ENCODE measurements at places on chromosomes 1 and 21.

DNA sequence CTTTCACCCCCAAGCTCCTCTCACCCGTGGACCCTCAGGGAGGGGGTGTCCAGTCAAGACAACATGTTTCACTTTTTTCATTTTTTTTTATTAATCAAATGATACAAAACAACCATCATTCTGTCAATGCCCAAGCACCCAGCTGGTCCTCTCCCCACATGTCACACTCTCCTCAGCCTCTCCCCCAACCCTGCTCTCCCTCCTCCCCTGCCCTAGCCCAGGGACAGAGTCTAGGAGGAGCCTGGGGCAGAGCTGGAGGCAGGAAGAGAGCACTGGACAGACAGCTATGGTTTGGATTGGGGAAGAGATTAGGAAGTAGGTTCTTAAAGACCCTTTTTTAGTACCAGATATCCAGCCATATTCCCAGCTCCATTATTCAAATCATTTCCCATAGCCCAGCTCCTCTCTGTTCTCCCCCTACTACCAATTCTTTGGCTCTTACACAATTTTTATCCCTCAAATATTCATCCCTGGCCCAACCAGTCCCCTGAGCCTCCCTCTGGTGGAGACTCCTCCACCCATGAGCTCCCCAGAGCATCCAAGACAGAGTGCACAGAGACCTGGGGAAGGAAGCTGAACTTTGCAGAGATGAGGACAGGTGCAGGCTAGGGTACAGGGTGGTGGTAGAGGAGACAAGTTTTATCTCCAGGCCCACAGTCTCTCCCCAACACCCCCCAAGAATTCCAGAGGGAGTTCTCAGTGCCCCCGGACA, 1.4 kb upstream of the S100A16 start:
- DNase-seq, result no peak

GRCh38 chr1:61404597-61405376, 320.2 kb downstream of the TM2D1 start:
- DNase-seq, result no peak

DNA sequence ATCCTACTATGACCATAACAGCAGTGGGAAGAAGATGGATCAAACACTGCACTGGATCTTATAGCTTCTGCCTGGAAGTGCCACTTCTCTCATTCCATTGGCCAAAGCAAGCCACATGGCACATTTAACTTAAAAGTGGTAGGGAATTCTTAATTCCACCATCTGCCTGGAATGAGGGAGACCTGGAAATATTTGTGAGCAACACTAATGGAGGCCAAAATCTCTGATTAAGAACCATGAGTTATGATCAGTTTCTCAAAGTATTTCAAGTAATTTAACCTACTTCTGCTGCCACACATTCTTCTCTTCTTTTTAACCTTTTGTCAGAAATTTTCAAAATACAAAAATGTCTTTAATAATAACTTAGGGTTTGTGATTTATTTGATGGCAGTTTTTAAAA, 154.0 kb upstream of the C1orf87 start:
- no peak for DNase-seq

DNA sequence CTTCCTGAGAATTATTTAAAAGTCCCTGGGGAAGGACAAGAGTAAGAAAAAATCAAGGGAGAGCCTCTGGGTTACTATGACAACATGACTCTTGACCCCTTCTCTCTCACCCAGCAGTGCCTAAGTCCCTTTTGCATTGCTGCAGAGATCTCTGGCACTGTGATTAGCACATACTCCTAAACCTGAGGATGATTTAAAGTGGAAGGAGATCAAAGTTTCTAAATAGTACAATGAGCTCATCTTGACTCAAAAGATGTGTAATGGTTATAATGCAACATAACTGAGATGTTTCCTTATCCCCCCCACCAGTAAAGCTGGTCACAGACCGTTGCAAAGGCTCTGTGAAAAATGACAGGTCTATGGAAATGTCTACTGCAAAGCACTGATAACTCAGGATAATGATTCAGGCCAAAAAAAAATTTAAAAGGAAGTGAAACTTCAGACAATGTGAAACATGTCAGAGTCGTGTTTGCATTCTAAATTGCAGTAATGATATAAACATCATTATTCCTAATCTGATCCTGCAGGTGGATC, 519.2 kb downstream of the KIF26B start:
- DNase-seq, result no peak

GRCh38 chr1:166190400-166190799, 23.6 kb upstream of the FAM78B start:
- no peak for DNase-seq

- DNase-seq, result no peak
Observed at GRCh38 chr1:55280731-55281130, 65.6 kb upstream of the USP24 start.

GRCh38 chr1:221706191-221706590, 35.7 kb downstream of the DUSP10 start:
- no peak for DNase-seq

- no peak for DNase-seq
Observed at GRCh38 chr1:12296623-12297022, 66.8 kb downstream of the VPS13D start.

DNA sequence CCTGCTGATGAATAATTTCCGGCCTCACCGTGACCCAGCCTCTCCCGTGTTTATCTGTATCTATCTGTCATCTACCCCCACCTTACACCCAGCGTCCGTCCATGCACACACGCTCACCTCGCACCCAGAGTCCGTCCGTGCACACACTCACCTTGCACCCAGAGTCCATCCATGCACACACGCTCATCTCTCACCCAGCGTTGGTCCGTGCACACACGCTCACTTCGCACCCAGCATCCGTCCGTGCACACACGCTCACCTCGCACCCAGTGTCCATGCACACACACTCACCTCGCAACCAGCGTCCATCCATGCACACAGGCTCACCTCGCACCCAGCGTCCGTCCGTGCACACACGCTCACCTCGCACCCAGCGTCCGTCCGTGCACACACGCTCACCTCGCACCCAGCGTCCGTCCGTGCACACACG, 25.0 kb upstream of the COL18A1 start:
- peak; percentile 33 for DNase-seq

GRCh38 chr1:151816548-151817352, 11.5 kb upstream of the LINGO4 start:
- DNase-seq, result no peak

DNA sequence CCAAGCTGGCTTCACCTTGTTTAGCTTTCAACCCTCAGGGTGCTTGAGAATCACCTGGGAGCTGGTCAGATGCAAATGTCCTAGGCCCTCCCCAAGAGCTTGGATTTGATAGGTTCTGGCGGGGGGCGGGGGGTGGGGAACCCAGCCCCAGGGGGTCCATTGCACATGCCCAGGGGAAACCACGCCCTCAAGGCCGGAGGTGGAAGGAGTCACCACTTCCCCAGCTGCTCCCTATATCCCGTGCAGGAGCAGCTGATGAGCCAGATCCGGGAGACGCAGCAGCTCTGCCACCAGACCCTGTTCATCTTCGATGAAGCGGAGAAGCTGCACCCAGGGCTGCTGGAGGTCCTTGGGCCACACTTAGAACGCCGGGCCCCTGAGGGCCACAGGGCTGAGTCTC, 5.8 kb downstream of the TOR3A start:
- no peak for DNase-seq

DNA sequence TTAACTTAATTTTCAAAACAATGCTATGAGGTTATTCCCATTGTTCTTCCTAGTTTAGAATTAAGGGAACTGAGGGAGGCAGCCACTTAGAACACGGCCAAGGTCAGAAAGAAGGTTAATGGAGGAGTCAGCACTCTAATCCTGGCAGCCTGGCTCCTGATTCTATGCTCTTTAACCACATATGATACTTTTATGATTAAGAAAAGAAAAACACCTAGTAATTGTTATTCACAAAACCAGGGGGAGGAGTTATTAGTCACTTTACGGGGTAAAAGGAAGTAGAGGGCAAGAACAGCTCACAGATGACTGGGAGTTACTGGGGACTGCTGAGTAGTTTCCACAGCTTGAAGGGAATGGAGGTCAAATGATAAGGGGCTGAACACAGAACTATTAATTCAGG, 38.6 kb downstream of the GADD45A start:
- DNase-seq, result no peak

DNA sequence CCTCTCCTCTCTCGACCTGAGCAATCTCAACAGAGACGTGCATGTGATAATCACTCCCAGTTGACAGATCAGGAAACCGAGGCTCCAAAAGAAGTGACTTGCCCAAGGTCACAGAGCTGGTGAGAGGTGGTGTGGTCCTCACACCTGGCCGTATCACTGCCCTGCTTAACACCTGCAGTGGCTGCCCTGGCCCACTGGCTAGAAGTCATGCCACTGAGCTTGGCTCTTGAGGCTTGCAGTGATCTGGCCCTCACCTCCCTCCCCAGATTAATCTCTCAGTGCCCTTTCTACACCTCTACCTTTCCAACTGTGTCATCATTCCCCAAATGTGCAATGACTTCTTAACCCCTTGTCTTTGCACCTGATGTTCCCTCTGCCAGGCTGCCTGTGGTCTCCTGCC, 38.8 kb downstream of the CDCP2 start:
- peak; percentile 30 for DNase-seq

- no peak for DNase-seq
Observed at GRCh38 chr1:82785268-82785790, 984.6 kb downstream of the ADGRL2 start.

GRCh38 chr1:22104094-22104493, 38.8 kb downstream of the WNT4 start:
- no peak for DNase-seq

DNA sequence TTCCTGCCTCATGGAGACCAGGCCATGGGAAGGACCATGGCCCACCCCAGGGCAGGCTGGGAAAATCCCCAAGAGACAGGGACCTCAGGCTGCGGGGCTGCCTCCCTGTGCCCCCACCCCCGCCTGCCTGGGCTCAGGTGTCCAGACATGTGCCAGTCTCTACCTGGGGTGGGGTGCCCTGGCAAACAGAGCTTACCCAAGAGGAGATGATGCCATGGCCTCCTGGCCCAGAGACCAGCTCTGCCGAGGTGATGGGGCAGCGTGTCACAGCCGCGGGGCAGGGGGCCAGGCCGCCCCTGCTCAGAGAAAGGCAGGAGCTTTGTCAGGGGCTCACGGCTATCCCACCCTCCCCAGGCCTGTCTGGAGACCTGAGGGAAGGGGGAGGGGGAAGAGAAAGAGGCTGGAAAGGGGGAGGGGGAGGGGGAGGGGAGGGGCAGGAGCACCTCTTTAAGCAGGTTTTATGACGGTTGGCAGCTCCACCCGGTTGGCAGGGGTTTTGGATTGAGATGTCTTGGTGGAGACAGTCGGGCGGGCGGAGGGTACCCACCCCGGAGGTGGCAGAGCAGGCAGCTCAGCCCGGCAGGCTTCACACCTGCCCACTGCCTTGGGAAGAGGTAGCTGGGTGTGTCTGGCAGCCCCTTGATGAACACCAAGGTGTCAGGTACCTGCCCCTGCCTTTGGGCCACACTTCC, 101.5 kb upstream of the IFFO2 start:
- DNase-seq, result no peak

- DNase-seq, result no peak
Observed at GRCh38 chr1:160588468-160588867, 9.2 kb upstream of the CD84 start.

- no peak for DNase-seq
Observed at GRCh38 chr1:200861937-200862647, 10.7 kb upstream of the GPR25 start.

- DNase-seq, result no peak
Observed at GRCh38 chr1:90391126-90391525, 326.0 kb downstream of the BARHL2 start.

DNA sequence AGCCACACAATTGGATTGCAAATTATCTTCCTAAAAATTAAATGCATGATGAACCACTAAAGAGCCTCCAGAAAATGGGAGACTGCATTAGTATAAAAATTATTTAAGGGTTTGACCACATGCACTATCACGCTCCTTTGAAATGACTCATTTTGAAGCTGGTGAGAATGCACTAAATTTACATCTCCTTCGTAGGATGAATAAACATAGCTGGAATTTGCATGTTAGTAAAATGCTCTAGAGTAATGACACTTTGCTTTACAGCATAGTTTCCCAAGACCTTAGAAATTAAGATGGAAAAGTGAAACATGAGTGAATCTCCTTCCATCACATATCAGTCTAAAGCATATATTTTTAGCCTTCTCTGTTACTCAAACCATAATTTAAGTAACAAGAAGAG, 2.4 kb downstream of the PLPPR4 start:
- no peak for DNase-seq

DNA sequence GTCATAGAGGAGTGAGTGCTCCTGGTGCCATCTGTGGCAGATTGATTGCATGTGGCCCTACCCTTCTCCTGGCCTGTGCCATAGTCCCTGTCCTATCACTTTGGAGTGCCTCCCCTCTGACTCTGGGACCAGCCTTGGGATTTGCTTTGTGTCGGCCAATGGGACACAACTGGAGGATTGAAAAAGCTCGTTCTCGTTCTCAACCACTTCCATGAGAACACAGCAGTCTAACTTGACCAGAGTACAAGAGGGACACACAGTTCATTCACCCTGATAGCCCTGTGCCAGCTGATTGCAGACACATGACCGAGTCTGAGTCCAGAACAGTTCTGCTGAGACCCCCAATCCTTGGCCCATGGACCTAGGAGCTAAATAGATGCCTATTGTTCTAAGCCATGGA, 47.8 kb downstream of the C1orf198 start:
- no peak for DNase-seq

- DNase-seq, result no peak
Observed at GRCh38 chr1:66088787-66089186, 296.1 kb downstream of the PDE4B start.

DNA sequence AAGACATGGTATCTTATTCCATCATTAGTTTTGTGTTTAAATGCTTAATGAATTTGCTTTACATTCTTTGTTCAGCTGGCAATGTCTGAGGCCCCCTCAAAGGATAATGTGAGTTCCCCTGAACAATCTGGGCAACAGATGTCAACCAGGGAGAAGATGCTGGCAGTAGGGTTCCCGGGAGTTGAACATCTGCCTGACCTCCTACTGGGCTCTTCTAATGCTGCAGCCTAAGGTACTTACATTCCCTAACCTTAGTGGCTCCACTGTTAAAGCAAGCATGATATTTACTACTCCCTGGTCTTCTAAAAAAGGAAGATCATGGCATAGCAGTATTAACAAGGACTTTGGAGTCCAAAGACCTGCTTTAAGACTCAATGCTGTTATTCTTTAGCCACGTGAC, 574.9 kb upstream of the NR5A2 start:
- no peak for DNase-seq

- no peak for DNase-seq
Observed at GRCh38 chr1:145708063-145708462, 895 bp upstream of the PDZK1 start.

GRCh38 chr1:19563324-19564097, 78.2 kb upstream of the CAPZB start:
- no peak for DNase-seq

Data from spleen (tissue), 13 donors.